IMR-90 (cell line): ENCODE measurements at places on chromosomes 5 and 9. TPM values are rescaled to one million over a fixed set of nuclear protein-coding genes. Genes with fewer than 3 reads are reported as not detected.

Gene SH3TC2
- total RNA-seq, result 7.8 and 7.9 TPM in 2 replicates

Gene ASS1
- total RNA-seq, result 31.1 and 39.6 TPM in 2 replicates

Gene GBGT1
- total RNA-seq, result 0.83 and 1.8 TPM in 2 replicates

Gene RNF183
- total RNA-seq, result not detected in 2 replicates

Gene SWI5
- 37.5 and 38.9 TPM in 2 replicates for total RNA-seq

Gene GABRA6
- total RNA-seq, result not detected in 2 replicates

Gene IL7R
- total RNA-seq, result 56.9 and 71.7 TPM in 2 replicates

Gene ZNF879
- total RNA-seq, result 3.3 and 3.4 TPM in 2 replicates

Gene CDH6
- 211 and 232 TPM in 2 replicates for total RNA-seq

Gene NXNL2
- total RNA-seq, result 3.2 and 4.7 TPM in 2 replicates

Gene ELAVL2
- total RNA-seq, result 0.28 and 0.36 TPM in 2 replicates

Gene PCDHGA12
- total RNA-seq, result 8.8 and 9.7 TPM in 2 replicates
